NCI-H82 (cell line): ENCODE measurements at places on chromosomes 16 and 17.
A peak's percentile ranks its signal among the peaks of the same experiment; 100 is the strongest.

GRCh38 chr17:37358098-37358829, 17.5 kb upstream of the C17orf78 start:
- DNase-seq = peak; percentile 94

- no peak for DNase-seq
Measured at GRCh38 chr17:39838784-39839183, 25.3 kb downstream of the IKZF3 start.

- DNase-seq = no peak
Measured at GRCh38 chr17:28946239-28946638, 5.1 kb downstream of the PHF12 start.

DNA sequence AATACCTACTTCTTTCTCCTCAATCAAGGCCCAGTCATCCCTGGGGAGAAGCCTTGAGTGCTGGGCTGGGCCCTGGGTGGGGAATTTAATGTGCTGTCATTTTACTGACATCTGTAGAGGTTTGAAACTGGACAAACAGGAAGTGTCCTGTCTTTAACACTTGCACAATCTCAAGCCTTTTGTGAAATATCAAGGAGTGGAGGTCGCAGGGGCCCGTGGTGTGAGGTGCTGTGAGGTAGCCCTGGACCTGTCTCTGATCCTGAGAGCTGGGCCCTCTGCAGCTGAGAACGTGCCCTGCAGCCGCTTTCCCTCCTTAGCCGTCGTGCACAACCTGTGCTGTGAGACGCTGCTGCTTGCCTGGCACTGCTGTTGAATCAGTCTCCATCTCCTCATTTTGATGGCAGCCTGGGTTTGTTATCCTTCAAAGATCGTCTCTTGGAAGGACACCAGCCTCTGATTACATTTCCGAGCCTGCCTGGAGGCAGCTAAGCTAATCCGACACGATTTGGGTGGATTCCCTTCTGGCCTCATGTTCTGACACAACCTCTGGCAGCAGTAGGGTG, 29.9 kb downstream of the SMARCE1 start:
- peak; percentile 29 for DNase-seq

GRCh38 chr16:48201515-48202201, 42.4 kb upstream of the LONP2 start:
- DNase-seq = peak; percentile 60

DNA sequence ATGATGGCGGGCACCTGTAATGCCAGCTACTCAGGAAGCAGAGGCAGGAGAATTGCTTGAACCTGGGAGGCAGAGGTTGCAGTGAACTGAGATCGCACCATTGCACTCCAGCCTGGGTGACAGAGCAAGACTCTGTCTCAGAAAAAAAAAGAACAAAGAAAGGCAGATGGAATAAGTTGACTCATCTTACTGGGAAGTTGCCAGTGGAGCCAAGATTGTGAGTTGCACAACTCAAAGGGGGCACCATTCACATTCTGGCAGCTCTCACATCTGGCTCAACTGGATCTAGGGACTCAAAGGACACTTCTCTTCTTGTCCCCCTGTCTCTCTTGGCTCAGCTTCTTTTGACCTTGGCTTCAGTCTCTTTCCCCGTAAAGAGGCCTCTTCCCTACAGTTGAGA, 53.7 kb upstream of the ETV4 start:
- no peak for DNase-seq

GRCh38 chr17:41734139-41734948, at the start of gene HAP1:
TSS of gene HAP1 (minus strand) at chr17:41734643. CDS start at chr17:41734634, 9 bp downstream.
- no peak for DNase-seq

DNA sequence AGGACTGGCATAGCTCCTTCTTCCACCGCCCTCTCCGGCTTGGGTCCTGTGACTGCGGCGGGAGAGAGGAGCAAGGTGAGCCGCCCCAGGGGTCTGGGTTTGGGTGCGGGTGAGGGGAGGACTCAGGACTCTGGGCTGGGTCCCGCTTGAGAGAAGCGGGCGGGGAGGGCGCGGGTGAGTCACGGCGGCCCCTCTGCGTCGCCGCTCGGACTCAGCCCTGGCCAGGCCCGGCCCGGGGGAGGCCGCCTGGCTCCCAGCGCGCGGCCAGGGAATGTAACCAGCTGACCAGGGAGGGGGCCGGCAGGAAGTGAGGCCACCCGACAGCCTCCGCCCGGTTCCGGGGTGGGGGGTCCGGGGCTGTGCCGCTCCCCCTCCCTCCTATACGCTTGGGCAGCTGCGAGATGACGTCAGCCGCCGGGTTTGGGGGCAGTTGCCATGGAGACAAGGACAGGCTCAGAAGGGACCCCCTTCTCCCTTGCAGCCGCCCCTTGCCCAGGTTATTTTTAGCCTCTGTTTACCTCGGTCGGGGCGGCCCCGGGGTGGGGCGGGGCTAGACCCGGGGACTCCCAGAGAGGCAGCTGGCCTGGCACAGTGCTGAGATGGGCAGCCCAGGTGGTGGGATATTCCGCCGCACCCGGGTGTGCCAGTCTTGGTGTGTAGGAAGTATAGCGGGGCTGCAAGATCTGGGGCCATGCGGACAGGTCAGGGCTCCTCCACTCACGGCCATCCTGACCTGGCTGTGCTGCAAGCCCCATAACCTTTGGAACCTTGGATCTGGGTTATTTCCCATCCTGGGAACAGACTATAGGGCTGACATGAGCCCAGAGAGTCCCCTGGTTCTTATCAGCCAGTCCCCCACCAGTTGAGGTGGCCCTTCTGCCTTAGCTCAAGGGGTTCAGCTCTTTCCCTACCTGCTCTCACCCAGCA, 1.6 kb downstream of the RIPOR1 start:
- no peak for DNase-seq

GRCh38 chr17:7107012-7107754, 7.4 kb downstream of the ASGR2 start:
- DNase-seq = no peak

DNA sequence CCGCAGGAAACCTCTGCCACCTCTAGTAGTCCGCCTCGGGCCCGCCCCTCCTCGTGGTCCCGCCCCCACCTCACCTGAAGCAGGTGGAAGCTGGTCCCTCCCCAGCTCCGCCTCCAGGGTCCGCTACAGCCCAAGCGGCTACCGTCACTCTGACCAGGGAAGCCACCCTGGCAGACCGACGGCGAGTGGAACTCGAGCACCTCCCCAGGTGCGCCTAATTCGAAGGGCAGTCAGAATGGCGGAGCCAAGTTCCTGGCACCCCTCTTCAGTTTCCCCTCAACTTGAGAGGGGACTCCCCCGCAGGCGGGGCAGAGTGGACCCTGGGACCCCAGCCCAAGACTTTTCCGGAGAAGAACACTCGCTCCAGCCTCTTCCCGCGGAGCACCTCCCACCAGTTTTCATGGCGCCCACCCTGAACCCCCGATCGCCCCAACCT, 507 bp downstream of the FHOD1 start:
- DNase-seq = peak; percentile 48

DNA sequence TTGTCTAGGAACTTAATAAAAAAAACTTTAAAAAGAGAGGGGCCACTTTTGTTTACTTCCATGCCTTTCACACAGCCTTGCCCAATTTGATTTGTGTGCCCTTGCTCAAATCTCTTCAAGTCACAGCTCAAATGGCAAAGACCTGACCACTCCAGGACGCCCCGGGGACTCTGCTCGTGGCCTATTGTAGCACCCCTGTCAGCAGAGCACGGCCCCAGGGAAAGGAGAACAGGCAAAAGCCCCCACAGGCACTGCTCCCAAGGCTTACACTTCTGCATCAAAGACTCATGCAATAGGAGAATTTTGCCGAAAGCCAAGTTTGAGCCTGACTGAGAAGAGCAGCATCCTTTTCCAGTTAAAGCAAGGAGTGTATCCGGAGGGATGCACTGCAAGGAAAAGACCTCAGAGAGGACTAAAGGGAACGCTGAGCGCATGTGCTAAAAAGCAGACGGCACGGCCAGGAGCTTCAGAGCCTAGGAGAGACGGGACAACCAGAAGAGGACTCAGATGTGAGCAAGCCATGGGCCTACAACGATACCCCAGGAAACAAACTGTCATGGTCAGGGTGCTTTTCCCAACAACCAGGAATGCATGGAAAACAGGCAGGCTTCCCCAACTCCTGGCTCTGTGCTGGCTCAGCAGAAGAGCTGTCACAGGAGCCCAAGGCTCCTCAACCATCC, 8.2 kb downstream of the CREBBP start:
- no peak for DNase-seq

GRCh38 chr17:67950945-67951344, 45.3 kb downstream of the C17orf58 start:
- DNase-seq = no peak
